Germinal center (tissue), 1 donor: ENCODE measurements at places on chromosomes 12 and 14.

- DNase-seq, result no peak
Measured at GRCh38 chr12:69095765-69096477, 143.4 kb upstream of the CPSF6 start.

GRCh38 chr14:35695647-35696046, 113.4 kb downstream of the RALGAPA1 start:
- DNase-seq, result no peak

- DNase-seq, result no peak
Measured at GRCh38 chr12:108630481-108631207, 3.0 kb downstream of the SELPLG start.

GRCh38 chr14:105019861-105020814, 745 bp downstream of the CDCA4 start:
- DNase-seq, result peak; percentile 61

GRCh38 chr12:112924986-112925385, 13.3 kb upstream of the OAS3 start:
- no peak for DNase-seq
